ENCODE measurements at places on chromosomes 4 and X.

- DNase-seq: peak; percentile 21
Measured at GRCh38 chr4:4446434-4446833, 59.5 kb downstream of the NSG1 start.

- DNase-seq: no peak
Measured at GRCh38 chrX:27599928-27600327, 9.8 kb downstream of the DCAF8L2 start.

GRCh38 chr4:181951265-181951664, 291.9 kb upstream of the TENM3 start:
- no peak for DNase-seq

DNA sequence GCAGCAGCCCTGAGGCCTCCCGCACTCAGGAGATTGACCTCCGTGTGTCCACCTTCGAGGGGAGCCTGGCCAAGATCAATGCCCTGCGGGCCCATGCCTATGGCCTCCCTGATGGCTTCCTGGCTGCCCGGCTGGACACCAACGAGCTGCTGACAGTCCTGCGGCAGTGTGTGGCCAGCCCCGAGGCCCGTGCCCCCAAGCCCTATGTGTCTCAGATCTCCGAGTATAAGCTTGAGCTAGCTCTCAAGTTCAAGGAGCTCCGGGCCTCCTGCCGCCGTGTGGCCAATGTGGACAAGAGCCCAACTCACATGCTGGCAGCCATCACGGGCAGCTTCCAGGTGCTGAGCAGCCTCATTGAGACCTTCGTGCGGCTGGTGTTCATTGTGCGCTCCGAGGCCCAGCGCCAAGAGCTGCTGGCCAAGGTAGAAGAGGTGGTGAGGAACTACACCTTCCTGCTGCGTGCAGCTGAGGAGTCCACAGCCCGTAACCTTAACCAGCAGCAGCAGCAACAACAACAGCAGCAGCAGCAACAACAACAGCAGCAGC, 25.5 kb upstream of the PRPS1 start:
- DNase-seq: no peak

- no peak for DNase-seq
Measured at GRCh38 chr4:6495736-6496135, 23.3 kb upstream of the PPP2R2C start.

DNA sequence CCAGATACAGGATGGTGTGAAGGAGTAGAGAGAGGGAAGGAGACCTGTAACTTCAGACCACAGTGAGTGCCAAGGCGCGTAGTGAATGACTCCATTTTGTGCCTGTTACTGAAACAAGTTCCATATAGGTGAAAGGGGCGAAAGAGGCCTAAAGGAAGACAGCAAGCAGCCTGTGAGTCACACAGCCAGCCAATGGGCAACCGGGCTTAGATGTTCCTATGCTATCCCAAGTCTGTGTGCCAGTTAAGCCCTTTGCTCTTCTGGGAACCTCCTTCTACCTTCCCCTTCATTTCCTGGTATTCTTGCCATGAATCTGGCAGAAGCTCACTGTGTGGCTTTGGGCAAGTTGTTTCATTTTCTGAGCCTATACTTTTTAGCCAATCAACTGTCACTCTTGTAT, 161.8 kb upstream of the LDB2 start:
- DNase-seq: no peak

GRCh38 chrX:21800344-21800770, 39.1 kb upstream of the MBTPS2 start:
- DNase-seq: no peak

DNA sequence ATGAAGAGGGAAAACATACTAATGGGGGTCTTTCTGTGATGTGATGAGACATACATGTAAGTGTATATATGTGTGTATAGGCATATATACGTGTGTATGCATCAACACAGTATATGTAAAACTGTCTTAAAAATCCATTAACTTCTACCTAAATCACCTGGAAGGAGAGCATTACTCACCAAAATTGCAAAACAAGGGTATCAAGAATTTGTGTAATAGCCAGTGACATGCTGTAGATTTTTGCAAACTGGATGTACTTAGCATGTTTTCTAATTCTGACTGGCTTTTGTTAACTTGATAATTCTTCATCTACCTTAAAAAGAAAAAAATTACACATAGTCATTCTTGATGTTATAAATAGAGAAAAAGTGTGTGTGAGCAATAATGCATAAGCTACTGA, 104.7 kb downstream of the PRRG1 start:
- DNase-seq: no peak

GRCh38 chrX:100636321-100636991, at the start of gene TSPAN6:
TSS of gene TSPAN6 (minus strand) at chrX:100636806. CDS start at chrX:100636694, 112 bp downstream.
- no peak for DNase-seq

DNA sequence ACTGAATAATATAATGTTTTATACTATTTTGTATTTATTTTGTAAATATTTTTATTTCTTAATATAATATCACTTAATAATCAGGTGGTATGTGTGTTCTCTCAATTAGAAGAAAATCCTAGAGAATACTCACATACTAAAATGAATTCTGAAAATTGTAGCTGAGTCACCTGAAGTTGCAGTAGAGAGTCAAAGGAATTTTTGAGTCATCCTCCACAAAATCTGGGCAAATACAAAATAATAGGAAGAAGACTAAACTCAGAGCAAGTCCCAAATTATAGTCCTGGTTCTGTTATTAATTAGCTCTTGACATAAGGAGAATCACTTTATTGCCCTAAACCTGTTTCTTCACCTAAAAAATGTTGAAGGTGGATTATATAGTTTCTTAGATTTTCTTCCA, 57.8 kb downstream of the SPATA4 start:
- peak; percentile 3 for DNase-seq

DNA sequence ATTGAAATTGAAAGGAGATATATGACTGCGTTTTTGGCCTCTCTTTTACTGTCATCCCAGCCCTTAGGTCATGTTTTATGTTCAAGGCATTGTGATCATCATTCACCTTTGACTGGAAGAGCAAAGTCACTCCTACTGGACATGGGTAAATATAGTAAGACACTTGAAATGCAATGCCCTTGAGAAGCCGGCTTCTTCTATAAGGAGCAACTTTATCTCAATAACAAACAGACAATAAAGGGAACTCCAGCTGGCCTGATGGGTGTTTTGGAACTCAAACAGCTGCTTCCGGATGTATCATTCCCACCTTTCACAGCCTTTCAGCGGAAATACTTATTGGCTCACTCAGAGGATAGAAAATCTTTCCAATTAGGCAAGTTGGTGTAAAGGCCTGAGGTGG, 65.1 kb upstream of the C4orf54 start:
- no peak for DNase-seq

DNA sequence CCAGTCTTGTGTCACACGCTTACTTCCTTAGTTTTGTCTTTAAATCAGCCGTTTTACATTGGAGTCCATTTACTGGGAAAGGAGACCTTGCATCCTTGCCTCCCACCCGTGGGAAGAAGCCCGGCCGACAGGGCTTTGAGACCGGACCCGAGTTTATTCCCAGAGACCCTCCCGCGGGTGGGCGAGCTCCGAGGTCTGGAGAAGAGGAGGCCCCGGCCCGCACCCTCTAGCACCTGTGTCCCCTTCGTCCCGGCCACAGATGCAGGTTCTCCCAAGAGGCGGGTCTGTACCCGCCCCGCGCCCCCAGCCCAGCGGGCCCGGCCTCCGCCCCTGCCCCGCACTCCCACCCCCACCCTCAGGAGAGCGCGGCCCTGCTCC, 3.8 kb upstream of the SLC26A1 start:
- DNase-seq: no peak

GRCh38 chr4:56540826-56541225, 35.2 kb downstream of the ARL9 start:
- DNase-seq: no peak

DNA sequence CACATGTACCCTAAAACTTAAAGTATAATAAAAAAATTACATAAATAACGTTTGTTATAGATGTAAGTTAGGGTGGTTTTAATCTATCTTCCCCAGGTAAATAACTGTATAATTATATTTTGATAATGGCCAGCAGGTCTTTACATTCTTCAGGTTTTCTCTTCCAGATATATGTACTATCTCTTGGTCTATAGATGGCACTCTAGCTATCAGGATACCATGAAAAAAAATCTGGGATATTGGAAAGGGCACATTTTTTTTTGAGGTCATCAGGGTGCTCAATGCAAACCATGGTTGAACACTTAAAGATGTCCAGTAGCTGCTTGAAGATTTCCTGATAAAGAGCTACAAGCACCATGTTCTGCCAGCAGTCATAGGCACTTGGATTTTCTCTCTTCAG, 15.6 kb upstream of the ADH4 start:
- no peak for DNase-seq

- no peak for DNase-seq
Measured at GRCh38 chr4:56241500-56241899, 145.8 kb downstream of the AASDH start.
